ENCODE measurements at places on chromosomes 7 and 10.

DNA sequence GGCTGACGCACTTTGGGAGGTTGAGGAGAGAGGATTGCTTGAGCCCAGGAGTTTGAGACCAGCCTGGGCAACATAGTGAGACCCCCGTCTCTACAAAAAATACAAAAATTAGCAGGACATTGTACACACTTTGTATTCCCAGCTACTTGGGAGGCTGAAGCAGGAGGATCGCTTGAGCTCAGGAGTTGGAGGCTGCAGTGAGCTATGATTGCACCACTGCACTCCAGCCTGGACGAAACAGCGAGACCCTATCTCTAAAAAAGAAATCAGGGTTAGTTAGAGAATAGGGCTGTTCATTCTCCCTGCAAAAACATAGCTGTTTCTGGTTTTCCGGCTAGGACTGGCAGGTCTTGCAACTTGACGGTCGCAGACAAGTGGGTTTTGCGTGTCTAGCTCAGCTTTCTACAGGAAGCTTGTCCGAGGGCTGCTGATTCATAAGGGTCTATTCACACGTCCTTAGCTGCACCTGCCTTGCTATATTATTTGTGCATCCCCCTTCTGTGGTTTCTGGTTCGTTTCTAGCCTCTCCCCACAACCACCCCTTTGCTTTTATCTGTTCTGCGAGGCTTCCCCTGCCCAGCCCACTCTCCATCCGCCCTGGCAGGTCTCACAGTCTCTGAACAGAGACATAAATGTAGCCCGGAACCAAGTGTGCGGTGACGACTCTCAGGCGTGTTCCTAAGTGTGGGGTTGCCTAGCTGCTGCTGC is 10.7 kb downstream of the AMZ1 start:
- DNase-seq, result no peak

DNA sequence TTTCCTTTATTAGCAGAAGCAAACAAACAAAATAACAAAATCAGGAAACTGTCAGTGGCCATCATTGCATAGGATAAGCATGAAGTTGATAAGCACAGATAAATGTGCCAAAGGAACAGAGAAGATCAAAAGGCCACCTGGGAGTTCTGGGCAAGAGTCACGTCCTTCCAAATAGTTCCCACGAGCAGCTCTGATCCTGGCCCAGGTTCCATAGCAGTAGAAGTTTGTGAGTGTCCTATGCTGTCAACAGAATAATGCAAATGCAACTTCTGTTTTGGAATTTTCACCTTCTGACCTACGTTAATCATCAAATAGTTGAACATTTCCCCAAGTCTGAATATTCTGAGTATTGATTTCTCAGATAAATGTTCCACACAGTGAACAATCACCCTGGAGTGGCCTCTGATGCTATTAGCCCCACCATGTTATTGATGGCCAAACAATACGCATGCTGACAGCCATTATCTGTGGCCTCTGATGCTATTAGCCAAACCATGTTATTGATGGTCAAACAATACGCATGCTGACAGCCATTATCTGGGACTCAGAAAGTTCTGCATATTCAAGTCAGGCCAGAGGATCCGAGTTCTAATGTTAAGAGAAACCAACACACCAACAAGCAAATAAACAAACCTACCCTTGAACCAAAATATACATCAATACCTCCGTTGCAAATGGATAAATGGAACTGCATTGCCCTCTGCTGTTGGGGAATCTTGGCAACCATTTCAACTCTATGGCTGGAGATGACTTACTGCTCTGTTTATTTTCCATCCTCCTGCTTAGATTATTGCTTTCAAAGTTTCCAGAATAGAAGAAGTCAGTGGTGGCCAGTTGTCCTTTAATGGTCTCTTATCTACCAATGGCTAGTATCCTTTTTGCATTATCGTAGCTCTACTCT is 63.3 kb downstream of the MRC1 start:
- no peak for DNase-seq

DNA sequence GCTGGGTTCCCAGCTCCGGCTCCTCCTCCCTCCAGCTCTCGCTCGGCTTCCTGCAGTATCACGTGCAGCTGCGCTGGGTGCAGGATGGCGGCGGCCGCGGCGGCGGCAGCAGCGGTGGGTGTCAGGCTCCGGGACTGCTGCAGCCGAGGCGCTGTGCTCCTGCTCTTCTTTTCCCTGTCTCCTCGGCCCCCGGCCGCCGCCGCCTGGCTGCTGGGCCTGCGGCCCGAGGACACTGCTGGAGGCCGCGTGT is at the start of gene CNNM1:
CNNM1 (plus strand) TSS at position 53 of the 250 bp plus-strand sequence; CDS start at position 85, 32 bp downstream.
- DNase-seq, result peak; percentile 22

GRCh38 chr7:127226685-127227374 is 25.9 kb downstream of the GRM8 start:
- DNase-seq, result no peak

DNA sequence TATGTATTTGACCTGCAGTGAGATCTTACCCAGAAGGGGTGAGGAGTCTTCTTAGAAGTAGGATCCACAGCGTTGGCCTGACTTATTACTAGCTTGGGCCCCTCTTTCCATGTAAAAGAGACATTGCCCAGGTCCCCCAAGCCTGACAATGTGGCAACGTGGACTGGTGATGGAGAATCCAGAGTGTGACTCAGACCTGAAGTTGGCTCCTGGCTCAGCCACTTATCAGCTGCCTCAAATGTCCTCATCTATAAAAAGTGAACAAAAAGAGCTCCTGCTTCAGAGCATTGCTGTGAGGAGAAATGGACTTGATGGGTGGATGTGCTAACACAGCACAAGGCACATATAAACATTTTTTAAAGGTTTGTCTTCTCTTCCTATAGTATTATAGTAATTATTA is 35.4 kb upstream of the TECTB start:
- DNase-seq, result no peak

DNA sequence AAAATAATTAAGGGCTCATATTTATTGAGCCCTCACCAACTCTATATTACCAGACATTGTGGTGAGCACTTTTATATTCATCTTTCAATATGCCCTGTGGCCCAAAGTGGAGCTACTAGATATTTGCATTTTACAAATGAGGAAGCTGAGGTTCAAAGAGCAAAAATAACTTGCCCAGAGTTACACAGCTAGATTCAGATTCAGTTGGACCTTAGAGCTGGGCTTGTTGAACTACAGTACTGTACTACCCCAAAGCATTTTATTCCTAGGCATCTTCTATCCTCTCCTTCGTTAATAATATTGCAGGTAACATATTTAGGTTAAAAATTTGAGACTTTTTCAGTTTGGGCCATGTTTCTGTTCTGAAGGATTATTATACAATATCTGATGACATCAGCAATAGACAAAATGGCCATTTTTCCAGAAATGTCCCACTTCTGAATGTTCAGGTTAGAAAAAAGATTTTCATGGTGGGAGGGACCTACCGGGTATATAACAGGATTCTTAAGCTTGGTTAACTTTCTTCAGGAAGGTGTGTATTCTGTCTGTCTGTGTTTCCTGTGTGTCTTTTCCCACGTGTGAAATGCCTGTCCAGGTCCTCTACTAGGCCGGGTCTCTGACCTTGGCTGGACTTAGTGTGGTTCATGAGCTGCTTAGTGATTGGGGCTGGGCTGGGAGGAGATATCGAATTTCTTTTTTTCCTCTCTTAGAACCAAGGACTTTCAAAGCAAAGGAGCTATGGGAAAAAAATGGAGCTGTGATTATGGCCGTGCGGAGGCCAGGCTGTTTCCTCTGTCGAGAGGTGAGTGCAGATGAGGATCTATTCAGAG is 13.6 kb downstream of the PRXL2A start:
- DNase-seq, result no peak

DNA sequence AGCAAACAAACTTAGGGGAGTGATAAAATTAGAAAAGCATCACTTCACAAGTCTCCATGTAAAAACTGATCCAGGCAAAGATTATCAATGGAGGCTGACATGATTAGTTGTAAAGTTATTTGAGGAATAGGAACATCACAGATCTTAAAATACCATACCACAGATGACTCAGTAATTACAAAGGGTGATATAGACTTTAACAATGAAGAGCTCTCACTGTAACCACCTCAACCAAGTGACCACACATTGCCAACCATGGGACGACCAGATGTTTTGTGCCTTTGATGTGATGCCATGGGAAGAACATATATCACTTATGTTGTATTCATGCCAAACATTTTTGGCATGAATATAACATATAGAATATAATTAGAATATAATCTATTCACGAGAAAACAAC is 11.7 kb downstream of the AASS start:
- DNase-seq, result no peak

DNA sequence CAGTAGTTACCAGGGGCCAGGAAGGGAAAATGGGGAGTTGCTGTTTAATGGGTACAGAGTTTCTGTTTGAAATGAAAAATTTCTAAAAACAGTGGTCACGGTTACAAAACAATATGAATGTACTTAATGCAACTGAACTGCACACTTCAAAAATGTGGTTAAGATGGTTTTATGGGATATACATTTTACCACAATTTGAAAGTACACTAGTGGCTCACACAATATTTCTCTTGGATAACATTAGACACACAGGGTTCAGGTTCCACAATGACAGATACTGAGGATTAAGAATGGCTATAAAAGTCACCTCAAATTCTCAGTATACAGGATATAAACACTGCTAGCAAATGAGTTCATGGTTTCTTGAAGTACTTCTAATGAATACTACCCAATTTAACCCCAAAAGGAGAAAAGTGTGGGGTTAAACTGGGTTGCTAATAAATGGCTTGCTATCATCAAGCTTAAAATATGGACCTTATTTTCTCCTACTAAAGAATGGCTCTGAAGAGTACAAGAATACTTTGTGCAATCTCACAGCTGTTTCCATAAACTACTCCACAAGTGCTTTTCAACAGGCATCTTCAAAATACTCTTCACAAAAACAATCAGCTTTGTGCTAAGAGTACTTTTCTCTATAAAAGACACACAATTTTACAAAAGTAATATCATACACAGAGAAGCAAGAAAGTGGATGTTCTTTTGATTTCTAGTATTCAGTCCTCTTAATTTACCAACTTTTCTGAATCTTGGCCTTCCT is 92.9 kb downstream of the SRPK2 start:
- no peak for DNase-seq

DNA sequence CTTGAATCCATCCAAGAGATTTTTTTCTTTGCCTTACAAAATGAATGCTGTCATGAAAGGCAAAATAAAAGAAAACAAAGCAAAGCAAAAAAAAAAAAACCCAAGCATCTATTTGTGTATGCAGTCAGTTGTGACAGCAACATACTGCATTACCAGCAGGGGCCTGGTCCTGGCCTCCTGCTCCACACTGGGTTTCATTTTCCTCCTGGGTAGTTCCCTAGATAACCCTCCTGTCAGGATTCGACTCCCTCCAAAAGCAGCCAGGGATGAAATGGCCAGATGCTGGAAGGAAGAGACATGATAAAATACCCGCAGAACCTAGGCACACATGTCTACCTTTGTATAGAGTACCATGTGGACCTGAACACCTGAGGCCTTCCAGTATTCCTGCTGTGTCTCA is 148.6 kb downstream of the NRCAM start:
- DNase-seq, result no peak

- no peak for DNase-seq
These were observed 215.3 kb downstream of the KIF20B start for GRCh38 chr10:89916468-89917215.

DNA sequence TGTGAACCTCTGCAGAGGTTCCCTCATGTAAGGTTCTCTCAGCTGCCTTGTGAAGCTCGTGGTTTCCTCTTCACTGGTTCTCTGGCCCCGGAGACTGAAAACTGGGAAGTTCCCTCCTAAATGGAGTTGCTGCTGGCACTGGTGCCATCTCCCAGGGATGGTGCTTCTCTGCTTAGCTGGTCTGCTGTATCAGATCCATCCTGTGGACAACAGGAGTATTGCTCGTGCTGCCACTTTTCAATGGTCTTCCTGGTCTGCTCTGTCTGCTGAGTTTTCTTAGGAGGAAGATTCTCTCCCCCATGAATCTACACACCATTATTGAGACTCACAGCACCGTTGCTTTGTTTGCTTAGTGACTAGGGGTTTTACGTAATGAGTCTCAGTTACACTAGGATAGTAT is 247.8 kb downstream of the OTUD1 start:
- DNase-seq, result no peak

DNA sequence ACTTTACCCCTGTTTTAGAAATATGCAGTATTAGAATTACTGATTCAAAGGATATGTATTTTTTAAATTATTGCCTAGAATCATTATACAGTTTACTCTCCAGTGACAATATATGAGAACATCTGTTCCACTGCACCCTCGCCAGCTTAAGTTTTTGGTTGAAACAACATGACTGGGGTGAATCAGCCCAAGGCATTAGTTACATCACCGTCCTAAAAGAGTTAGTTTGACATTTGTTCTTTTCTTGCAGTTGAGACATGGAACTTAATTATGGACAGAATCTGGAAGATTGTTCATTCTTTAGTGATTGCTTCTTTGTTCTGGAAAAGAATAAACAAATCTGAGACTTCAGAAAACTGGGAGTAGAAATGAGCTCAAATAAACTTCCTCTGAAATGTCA is 167.3 kb upstream of the DKK1 start:
- DNase-seq, result no peak

GRCh38 chr7:138889582-138890498 is 91.3 kb downstream of the KIAA1549 start:
- no peak for DNase-seq

DNA sequence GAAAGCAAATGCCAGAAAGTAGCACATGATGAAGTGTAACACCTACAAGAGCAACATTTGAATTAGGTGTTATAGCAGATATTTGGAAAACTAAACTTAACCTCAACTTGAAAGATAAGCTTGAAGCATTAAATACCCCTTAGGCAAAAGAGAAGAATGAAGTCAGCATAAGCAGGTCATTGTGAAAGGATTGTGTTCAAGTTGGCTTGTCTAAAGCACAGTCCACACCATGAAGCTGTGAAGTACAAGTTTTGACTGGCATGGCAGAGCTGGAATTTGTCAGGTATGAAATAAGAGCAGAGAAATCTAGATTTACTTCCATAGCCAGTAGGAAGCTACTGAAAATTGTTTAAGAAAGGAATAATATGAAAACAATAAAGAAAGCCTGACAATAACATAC is 480.3 kb upstream of the POT1 start:
- no peak for DNase-seq

GRCh38 chr10:131911451-131911850 is 10.6 kb downstream of the PPP2R2D start:
- DNase-seq, result no peak

- DNase-seq, result no peak
These were observed 77.7 kb downstream of the HYCC1 start for GRCh38 chr7:22936246-22936645.

DNA sequence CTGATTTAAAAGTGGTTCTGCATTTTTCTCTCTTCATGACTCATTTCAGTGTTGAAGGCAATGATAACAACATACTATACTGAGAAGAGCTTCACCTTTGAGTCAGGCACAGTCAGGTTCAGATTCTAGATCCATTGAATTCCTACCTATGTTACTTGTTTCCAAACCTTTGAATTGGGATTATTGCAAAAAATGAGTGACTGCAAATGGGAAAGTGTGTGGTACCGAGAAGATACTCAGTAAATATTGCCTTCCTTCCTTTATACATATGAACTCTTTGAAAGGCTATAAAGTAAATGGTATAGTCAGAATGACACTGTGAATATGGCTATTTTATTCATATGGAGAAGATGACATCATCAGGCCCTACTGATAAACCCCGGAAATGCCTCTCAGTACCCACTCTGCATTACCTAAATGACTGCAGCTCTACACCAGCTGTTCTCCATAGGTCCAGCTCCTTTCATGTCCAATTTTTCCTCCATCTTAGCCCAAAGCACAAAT is 66.7 kb upstream of the FGL2 start:
- no peak for DNase-seq
